ENCODE measurements at places on chromosomes 13 and 19.

DNA sequence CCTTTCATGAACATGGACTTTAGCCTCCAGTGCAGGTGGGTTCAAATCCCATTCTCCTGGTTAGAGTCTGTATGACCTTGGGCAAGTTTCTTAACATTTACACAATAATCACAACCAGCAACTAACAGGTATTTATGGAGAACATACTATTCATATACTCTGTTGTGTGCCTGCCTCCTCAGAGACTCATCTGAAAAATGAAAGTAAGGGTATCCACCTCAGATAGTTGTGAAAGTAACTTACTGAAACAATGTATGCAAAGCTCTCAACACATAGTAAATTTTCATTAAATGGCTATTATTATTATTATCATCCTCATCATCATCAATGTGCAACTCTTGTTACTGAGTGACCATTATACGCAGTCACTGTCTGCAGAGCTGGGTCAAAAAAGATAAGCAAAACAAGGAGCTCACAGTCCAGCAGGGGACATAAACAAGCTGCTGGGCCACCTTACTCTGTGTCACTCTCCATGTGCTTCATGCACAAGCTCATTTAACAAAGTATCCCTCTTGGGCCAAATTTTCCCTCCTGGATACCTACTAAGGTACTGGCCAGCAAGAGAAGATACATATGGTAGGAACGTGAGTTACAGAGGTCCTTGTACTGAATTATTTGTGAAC lies 70.9 kb upstream of the FNDC3A start:
- no peak for DNase-seq

- no peak for DNase-seq
Observed at GRCh38 chr19:45800070-45800553, 7.5 kb upstream of the DMWD start.

- no peak for DNase-seq
Observed at GRCh38 chr13:99307648-99308339, 595 bp upstream of the GPR183 start.

GRCh38 chr19:54281007-54281728 lies at the start of gene LILRB2:
TSS of gene LILRB2 (minus strand) at chr19:54281110. CDS start at chr19:54280496, 614 bp downstream.
- no peak for DNase-seq

GRCh38 chr19:41339936-41340335 lies 13.8 kb downstream of the TGFB1 start:
- no peak for DNase-seq

DNA sequence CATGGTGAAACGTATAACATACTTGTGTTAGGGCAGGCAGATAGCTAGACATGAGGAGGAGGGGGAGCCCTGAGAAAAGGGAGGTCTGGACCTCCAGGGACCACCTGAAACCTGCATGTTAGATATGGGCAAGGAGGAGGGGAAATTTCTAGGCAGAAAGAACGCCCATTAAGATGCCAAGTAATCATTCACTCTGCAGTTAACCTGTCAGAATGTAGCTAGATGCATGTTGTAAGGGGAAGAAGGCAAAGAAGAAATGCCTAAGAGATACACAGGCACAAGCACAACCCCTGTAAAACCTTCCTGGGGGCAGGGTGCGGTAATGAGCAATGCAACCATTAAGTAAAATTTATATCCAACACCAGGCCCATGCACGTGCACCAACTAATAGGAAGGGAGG lies 1055.3 kb upstream of the SPRY2 start:
- DNase-seq: no peak

DNA sequence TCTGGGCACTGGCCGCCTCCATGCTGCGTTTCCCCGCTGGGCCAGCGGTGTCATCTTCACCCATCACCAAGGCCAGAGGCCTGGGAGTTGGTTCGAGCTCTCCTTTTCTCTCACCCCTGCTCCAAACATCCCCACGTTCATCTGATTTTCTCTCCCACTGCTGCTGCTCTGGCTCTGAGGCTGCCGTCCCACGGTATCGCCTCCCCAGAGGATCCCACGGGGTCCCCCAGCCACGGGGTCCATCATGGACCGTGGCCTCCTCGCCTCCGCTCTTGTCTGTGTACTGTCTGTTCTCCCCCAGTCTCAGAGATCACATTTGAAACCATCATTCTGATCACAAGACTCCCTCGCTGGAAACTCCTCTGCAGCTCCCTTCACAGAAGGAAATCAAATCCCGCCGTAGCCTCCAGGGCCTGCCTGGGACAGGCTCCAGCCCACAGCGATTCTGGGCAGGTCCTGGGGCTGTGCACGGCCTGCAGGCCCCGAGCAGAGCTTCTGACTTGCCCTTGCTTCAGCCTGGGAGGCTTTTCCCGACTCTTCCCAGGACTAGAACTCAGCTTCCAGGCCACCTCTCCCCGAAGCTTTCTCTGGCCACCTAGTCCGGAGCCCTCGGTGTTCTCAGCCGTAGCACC lies 64.2 kb downstream of the SOX1 start:
- DNase-seq: no peak

DNA sequence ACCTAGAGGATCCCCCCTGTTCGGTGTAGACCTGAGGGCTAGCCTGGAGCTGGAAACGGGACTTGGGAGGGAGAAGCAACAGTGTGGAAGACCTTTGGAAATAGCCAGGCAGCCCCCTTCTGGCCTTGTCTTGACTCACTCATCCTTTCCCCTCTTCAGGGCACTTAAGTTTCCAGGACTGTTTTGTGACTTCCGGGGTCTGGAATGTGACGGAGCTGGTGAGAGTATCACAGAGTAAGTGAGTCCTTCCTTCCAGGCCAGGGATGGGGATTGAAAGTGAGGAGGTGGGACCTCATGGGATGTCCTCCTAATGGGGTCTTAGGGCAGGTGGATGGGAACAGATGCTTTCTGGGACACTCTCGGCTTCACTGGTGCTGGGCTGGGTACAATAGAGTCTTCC lies 29.4 kb downstream of the LYL1 start:
- no peak for DNase-seq

DNA sequence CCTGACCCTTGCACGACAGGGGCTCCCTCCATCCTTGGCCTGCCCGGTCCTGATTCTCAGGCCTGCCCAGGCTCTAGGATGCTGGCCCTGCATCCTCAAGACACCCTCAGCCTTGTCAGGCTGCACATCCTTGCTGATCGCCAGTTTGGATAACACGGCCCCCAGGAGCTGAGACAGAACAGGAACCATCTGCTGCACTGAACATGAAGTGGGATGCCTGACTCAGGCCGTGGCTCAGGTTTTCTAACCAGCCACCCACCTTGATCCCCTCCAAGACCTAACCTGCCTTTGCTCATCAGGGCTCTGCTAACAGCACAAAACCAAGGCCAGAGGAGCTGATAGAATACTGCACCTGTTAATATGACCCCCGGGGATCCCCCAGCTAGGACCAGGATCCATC lies 56.0 kb downstream of the EPS15L1 start:
- no peak for DNase-seq

DNA sequence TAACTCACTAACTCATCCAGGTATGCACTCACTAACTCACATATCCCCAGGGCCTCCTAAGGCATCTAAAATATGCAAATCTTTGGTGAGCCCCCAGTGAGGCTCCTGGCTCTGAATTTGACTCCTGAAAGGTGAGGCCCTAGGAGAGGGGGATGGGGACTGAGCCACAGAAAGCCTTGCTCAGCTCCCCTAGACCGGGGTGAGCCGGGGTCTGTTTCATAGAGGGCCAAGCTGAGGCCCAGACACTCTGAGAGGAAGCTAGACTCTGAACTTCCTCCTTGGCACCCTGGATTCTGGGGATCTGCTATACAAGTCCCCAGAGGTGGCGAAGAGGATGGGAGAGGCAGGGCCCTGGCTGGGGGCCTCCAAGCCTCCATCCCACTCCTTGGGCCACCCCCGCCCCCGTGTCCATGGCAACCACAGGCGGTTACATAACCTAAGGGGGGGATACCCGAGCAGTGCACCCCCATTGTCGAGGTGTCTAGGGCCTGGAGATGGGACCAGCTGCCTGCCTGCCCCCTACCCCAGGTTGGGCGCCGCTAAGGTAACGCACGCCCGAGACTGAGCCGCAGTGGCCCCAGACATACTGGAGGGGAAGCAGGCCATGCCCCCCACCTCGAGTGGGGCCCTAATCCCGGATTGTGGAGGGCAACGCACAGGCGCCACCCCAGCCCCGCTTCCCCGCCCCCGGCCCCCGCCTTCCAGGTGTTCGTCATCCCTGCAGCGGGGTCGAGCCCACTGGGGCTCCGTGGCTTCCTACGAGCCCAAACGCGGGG lies 646 bp downstream of the ABHD8 start:
- no peak for DNase-seq

GRCh38 chr13:109480011-109480955 lies 306.1 kb downstream of the IRS2 start:
- DNase-seq: no peak

- DNase-seq: no peak
Observed at GRCh38 chr19:45935267-45935666, 20.7 kb upstream of the NANOS2 start.

Measured in T-helper 2 cell (primary cell).